ENCODE measurements at places on chromosomes 3 and 15.
A peak's percentile ranks its signal among the peaks of the same experiment; 100 is the strongest.

DNA sequence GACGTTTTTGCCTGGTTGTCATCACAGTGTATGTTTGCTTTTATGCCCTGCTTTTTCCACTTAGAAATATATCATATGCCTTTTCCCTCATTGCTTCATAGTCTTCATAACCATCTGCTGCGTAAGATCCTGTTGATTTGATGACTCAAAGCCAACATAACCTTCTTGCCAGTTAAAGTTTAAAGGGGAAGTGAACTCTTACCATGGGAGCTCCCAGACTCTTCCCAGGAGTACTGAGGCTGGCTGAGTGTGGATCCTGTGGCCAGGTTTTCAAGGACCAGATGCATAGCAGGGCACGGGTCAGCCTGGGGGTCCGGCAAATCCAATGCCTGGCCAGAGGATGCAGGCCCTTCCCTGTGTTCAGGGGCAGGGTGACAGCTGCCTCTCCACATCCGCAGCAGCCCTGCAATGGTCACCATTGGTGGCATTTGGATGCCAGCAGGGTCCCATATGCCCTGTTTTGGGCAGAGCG is 42.0 kb upstream of the SACM1L start:
- DNase-seq, result no peak

DNA sequence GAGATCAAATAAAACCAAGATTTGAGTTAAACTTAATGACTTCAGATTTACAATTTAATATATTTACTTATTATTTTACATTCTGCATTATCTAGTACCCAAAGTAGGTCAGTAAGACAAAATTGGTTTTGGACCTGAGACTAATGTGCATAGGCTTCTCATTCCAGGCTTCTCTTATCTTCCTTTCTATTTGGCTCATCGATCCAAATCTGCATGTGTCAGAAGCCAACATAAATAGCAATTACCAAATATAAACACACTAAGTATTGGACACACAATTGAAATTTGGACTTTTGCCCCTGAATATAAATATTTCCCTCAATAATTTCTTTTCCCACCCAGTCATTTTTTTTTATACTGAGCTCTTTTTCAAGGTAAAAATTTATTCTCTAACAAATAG is 290.6 kb upstream of the ARHGEF26 start:
- no peak for DNase-seq

GRCh38 chr3:41216993-41217392 is 17.7 kb downstream of the CTNNB1 start:
- peak; percentile 9 for DNase-seq

DNA sequence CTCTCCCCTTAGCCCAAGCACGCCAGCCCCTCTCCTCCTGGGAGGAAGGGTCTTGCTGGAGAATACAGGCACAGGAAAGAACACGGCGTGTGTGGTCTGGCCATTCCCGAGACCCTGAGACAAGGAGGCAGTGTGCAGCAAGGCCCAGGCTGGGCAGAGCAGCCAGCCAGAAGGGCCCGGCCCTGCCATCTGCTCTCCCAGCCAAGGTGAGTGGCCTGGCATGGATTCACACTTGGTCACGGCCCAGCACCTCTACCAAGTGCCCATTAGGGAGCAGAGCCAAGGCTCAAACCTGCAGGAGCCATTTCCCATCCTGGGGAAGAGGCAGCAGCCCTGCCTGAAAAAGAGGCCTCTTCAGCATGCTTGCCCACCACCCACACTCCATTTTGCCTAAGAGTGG is 28.6 kb downstream of the MEGF11 start:
- no peak for DNase-seq

- DNase-seq, result no peak
Measured at GRCh38 chr3:98589331-98590036, 3.9 kb downstream of the CPOX start.

DNA sequence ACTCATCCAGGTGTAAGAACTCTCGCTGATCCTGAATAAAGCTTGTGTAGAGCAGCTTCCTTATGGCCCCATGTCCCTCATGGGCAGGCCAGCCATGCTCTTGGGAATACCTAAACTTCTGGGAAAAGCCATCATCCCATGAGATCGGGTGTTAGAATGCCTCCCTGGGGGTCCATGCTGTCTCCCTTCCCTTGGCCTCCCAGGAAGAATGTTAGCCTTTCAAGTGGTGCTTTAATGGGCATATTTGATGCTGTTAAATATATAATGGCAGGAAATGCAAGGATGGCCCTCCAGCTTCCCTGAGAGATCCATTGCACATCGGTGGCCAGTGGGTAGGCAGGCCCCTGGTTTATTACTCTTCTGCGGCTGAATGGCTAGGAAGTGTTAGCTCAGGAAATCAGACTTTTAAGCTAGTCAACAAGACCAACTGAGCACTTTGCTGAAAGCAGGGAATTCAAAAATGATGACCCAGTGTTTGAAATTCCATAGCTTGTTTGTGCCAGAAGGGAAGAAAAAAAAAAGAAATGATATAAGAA is 60.5 kb upstream of the LRTM1 start:
- no peak for DNase-seq

GRCh38 chr3:69113536-69113935 is 8.9 kb downstream of the LMOD3 start:
- no peak for DNase-seq

DNA sequence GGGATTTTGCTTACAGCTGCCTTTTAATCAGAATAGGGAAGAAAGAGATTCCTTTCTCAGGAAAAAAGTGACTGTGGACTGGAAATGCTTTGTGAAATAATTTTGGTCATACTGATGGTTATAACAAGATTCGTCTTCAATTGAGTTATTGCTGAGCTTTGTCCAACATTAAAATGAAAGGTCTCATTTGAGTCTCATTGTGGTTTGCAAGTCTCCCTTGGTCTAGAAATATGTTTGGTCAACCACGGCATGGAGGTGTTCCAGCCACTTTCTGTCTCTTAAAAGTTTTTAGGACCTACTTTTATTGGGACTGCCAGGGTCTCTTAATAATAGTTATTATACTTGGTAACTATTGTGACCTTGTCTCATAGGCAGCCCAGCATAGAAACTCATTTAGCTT is 15.3 kb downstream of the FLNB start:
- DNase-seq, result no peak

DNA sequence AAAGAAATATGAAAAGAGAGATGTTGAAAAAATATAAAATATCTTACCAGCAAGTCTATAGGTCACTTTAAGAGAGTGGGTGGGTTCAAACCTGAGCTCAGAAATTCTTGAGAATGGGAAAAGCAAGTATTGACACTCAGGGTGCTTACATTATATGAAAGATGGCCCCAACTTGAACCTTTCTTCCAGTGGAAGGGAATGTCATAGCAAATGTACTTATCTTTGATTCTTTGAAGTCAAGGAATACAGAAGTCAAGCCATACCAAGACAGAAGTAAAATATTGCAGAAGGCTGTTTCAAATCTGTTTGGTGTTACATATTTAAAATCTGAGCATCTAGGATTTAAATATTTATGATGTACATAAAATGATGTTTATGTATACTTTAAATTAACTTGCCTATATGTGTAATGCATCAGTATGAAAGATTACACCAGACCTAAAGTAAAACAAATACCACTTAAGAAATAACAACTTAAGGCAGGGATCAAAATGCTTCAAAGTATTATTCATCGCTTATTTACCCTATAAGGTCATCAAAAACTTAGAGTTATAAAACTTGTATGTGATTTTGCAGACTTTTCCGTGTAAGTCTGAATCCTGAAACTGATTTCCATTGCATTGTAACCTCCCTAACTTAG is 8.7 kb downstream of the MME start:
- DNase-seq, result no peak

- no peak for DNase-seq
Measured at GRCh38 chr15:48394970-48395369, 63.7 kb downstream of the DUT start.

DNA sequence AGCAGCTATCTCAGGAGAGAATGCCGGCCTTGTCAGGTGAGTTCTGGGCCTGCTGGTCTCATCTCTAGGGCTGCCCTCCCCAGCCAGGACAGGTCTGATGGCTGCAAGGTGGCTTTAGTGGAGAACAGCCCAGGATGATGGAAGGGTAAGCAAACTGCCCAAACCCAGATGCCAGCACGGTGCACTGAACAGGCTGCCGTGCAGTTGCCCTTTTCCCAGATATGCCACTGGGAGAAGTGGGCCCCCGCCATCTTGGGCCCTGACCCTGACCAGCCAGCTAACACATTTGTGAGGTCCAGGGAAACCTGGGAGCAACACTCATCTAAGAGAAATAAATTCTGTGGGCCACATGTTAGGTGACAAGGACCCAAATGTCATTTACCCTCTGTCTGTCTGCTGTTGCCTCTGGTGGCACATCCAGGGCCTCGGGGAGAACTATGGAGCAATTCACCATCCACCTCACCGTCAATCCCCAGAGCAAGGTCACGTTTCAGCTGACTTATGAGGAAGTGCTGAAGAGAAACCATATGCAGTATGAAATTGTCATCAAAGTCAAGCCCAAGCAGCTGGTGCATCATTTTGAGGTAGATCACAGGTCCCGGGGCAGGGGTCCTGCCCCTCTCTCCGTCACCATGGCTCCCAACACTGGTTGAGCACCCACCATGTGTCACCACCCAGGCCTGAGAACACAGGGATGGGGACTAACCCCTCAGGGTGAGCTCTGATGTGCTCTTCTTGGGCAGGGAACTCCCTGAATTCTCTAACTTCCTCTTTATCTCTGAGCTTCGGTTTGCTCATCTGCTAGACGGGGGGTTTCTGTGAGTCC is 1.8 kb downstream of the ITIH1 start:
- DNase-seq, result no peak

- no peak for DNase-seq
Measured at GRCh38 chr15:62320259-62320658, 155.2 kb upstream of the C2CD4B start.

DNA sequence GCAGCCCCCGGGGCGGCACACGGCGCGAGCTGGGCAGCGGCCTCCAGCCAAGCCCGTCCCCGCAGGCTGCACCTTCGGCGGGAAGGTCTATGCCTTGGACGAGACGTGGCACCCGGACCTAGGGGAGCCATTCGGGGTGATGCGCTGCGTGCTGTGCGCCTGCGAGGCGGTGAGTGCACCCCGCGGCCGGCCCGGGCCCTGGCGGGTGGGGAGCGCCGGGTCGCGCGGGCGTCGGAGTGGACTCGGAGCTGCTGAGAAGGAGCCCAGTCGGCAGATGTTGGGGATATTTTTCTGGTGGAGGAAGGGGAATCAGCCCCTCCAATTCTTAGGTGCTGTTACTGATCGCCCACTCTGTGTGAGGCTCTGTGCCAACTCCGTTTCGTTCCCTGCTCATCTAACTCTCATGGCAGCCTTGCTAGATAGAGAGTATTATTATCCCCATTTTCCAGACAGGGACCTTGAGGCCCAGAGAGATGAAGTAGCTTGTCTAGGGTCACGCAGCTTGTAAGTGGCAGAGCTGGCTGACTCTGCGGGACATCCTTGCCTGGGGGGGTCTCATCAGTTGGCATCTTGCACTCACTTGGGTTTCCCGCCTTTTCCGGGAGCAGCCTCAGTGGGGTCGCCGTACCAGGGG is 890 bp downstream of the CHRD start:
- peak; percentile 26 for DNase-seq

DNA sequence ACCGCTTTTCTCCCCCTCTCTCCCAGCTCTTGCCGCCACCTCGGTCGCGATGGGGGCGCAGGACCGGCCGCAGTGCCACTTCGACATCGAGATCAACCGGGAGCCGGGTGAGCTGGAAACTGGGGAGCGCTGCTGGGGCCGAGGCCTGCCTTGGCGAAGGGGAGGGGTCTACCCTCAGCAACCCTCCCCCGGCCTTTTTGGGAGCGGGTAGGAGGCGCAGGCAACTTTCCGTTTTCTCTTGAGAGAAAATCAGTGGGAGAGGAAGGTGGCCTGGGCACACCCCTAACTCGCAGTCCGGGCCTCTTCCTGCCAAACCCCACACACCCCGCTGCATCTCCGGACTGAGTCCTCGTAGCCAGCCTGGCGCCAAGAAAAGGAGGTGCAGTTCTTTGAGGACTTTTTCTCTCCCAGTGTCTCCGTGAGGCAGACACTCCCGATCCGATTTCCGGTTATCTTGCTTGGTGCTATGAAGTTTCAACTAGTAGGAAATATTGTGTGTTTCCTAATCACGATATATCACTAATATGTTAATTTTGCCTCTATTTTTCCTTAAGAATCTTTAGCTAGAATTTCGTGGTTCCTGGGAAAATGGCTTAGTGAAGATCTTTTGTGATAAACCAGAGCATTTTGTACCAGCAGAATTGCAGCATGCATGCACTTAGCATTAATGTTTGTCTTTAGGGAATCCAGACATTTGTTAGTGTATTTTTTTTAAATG is 631 bp downstream of the NKTR start:
- DNase-seq, result no peak

DNA sequence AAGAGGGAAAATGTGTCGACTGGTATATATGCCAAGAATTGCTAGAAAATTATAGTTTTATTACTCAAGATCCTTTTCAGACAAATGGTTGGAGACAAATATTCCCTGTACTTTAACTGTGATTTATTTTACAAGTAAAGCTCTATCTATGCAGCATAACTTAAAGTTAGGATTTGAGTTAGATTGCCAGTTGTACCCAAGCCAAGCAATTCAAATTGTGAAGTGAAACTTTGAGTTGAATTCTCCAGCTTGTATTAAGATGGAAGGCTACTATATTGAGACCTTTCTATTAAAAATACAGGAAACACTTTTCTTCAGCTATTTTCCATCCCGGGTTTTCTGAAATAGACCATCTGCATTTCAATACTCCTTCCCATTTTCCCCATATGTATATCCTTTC is 333.1 kb upstream of the RBMS3 start:
- DNase-seq, result no peak

GRCh38 chr3:186464424-186465093 is 79.6 kb downstream of the CRYGS start:
- DNase-seq, result no peak

DNA sequence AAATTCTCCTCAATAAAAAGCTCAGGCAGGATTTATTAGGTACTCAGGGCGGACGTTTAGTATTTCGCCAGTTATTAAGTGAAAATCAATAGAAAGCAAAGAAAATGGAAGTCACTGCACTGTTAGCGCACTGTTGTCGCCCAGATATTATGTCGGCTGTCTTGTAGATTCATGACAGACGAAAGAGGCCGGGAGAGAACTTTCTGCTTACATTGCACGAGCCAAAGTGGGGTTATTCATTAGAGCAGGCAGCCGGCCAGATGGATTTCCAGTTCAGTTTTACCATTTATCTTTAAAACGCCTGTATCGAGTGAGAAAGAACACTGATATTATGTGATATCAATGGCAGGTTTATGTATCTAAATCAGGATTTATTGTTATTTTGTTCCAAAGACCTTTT is 866.0 kb upstream of the NR2F2 start:
- no peak for DNase-seq

GRCh38 chr15:89666858-89667705 is 11.8 kb upstream of the KIF7 start:
- DNase-seq, result no peak

Data from HAP-1 (cell line).